Activated T-cell treated with anti-CD3 and anti-CD28 coated beads for 4 hours (primary cell): ENCODE measurements at places on chromosomes 5 and 9.
A peak's percentile ranks its signal among the peaks of the same experiment; 100 is the strongest.

DNA sequence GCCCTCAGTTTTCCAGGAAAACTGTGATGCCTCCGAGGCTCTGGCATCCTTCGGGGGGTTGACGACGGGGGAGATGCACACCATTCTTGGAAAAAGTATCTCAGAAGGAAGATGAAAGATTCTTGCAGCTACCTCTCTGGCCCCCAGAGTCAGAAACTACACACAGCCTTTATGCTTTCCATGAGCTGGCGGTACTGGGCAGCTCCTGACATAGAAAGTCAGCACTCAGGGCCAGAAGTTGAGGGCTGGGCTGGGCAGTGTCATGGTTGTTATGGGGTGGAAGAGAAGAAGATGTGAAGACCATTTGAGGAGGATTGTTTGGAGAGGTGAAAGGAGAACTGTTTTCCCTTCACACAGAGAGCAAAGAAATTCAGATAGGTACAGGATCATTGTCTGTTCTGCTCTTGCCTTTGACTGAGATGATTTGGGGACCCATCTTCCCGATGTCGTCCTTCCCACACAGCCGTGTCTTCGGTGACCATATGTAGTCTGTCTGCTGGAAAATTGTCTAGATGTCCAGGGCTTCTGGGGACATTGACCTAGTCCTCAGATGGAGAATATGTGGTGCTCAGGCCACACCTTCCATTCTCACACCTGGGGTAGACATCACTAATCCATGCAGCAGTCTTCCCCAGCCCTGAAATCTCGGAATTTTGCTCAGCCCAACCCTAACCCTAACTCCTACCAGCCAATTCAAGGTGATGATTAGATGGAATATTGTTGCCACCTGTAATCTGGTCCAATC, 237.1 kb downstream of the CACNA1B start:
- no peak for DNase-seq

DNA sequence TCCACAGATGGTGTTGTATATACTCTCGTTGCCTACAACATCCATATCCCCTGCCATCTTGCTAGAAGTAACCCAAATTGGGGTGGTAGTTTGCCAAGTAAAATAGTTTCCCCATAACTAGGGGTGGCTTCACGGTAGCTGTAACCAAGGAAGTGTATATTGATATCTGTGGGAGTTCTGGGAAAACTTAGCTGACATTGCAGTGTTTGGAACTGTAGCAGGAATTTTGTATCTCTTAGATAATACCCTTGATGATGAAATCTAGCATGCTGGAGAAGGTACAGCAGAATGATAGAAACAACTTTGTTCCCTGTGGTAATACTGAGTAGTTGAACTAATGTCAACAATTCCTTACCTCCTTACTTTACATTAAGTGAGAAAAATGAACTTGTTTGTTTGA, 29.8 kb downstream of the FBXL7 start:
- DNase-seq: no peak

DNA sequence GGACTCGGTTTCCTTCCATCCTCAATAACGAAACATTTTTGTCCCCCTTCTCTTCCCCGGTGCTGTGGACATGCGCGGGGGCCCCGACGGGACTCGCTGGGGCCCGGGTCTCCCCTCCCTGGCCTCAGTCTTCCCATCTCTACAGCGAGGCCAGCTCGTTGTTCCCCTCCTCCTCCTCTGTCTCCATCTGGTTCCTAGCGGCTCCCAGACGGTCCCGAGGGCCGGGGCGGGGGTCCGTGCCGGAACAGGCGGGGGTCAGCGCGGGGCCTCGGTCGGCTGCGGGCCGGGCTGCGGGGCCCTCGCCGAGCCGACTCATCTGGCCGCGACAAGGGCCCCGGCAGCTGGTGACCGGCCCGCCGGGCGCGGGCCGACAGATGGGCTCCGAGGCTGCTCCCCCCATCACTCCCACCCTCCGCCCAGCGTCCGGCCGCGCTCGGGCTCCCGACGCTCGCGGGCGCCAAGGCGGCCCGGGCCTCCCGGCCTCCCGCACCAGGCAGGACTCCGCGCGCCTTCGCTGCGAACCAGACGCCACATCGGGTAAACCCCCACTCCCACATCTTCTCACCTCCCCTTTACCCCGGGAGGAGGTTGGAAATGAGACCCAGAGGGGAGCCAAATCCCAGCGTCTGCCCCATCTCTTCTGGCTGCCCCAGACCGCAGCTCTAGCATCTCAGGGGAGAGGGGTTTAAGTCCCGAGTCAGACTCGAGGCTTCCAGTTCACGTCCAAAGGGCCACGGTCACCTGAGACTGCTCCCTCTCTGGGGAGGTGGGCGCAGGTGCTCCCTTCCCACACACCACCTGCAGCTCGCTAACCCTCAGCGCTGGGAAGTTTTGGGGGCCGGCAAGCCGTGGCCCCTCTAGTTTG, 8.1 kb downstream of the BARHL1 start:
- DNase-seq: no peak

GRCh38 chr9:7988644-7989280, 189.2 kb upstream of the DMAC1 start:
- DNase-seq: no peak

DNA sequence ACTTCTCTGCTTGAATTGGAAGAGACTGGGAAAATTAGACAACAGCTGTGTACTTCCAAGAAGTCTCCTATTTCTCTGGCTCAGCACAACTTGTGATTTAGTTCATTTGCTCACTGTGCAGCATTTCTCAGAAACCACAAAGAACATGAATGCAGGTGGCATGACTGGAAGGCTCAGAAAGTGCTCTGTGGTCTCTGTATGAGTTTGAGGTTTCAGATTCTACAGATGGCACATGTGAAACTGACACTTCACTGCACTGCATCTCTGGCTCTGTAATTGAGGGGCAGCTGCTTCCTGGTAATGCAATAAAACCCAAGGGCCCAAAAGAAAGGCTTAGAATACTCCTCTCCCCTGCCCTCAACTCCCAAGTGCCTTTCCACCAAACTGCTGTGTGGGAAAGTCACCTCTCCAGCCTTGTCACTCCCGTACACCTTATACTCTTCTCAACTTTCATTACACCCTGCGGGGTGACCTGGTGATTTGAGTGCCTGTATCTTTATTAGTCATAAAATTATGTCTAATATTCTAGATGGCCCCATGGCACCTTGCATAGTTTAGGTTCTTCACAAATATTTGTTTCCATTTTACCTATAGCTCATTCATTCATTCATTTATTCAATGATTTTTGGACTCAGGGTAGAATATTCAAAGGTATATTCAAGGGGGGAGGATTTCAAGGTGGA, 82.5 kb downstream of the ESM1 start:
- no peak for DNase-seq

DNA sequence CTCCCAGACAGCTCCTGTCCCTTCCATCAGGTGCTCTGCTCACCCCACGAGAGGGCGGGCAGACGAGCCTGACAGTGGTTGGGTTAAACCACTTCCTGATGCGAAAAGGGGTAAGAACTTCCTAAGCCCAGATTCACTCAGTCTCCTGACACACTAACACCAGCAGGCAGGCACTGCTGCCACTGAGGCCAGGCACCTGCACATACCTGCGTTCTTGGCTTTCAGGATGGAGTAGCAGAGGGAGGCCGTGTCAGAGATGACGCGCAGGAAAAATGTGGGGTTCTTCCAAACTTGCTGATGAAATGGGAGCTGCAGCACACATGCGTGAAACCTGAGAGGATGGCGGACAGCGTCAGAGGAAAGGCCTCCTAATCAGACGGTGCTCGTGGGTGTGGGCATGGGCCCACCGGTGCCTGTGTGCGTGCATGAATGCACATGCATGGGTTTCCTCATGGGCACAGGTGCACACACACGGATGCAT, 29.9 kb downstream of the SLC6A18 start:
- peak; percentile 11 for DNase-seq

DNA sequence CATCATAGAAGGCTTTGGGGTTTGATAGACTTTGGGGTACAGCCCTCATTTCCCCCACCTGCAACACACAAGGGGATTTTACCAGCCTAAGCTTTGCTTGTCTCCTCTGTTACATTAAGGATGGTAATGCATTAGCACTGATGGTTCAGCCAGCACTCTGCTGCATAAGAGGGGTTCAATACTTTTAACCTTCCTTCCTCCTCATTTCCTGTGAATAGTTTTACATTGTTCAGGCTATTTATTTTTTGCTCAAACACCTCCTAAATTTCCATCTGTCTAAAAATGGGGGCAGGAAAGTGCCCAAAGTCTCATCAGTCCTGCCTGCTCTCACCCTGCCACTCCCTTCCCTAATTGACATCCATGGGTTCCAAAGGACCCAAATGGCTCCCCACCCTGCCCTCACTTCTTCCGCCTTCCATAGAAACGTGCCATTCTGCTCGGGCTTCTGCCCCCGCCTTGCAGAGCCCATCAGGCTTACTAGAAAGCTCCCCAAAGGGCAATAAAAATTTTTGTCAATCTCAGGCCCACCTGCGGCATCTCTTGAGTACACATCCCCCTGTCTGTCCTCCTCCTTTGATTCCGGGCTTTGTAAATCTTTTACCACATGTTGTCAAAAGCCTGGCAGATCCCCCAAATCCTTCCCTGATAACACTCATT, 239.5 kb upstream of the SLC24A2 start:
- DNase-seq: no peak

DNA sequence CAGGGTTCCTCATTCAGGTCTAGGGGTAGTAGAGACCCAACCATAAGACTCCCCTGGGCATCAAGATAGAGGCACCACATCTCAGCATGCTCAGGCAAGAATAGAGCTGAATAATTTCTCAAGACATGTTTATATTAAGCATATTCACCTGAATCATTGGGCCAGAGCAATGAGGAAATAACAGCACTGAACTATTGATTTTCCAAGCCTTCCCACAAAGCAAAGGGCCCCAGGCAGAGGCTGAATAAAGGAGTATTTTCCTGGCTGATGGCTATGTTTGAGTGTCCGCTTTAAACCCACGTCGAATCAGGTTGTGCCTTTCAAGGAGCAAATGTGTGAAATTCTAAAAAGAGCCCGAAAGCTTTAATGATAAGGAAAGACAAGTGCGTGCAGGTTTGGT, 129.2 kb downstream of the HSD17B3 start:
- no peak for DNase-seq

GRCh38 chr5:6480133-6481051, 31.7 kb downstream of the UBE2QL1 start:
- no peak for DNase-seq

GRCh38 chr5:21391506-21391905, 1403.5 kb upstream of the CDH18 start:
- DNase-seq: no peak

- DNase-seq: no peak
Observed at GRCh38 chr9:96620832-96621269, 1.2 kb upstream of the CDC14B start.

DNA sequence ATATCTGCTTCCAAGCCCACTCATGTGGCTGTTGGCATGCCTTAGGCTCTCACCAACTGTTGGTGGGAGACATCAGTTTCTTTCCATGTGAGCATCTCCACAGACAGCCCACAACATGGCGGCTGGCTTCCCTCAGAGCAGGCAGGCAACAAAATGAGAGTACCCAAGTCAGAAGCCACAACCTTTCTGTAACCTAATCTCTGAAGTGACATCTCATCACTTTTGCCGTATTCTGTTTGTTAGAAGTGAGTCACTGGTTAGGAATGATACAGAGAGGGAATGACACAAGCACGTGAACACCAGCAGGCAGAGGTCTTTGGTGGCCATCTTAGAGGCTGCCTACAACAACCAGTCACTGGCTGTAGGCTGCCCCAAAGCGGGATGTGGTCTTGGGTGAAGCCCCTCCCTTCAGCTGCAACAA, 88.6 kb upstream of the RASGRF2 start:
- no peak for DNase-seq

- DNase-seq: peak; percentile 65
Observed at GRCh38 chr9:93064392-93065134, 6.1 kb downstream of the SUSD3 start.

DNA sequence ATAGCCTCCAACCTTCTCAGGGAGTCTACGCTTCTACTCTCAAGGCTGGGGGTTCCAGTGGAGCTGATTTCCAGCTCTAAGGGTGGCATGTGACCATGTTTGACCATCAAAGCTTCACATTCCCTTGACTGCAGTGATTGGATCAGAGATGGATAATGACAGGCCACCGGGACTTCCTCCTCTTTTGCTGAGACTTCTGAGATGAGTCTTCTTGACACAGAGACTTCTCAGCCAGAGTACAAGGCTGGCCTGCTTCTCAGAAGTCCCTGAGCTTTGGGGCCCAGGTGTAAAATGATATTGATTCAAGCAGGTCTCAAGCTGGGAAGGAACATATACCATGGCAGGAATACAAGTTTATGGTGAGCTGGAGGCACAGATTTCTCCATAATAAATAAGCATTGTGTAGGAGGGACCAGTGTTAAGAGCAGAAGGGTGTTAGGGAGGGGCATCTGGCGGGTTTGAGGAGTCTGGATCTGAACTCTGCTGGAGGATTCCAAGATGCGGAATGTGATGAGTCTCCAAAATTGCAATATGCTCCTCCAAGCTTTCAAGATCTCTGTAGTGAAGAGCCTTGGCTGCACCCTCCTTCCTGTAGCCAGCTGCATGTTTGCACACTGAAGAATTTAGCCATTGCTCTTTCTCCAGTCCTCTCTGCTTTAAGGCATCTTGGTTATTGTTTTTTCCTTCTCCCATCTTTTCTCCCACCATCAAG, 41.7 kb upstream of the HSD17B4 start:
- no peak for DNase-seq

GRCh38 chr5:124452412-124452811, 294.0 kb downstream of the ZNF608 start:
- no peak for DNase-seq

- no peak for DNase-seq
Observed at GRCh38 chr5:77016962-77017361, 13.2 kb upstream of the AGGF1 start.

DNA sequence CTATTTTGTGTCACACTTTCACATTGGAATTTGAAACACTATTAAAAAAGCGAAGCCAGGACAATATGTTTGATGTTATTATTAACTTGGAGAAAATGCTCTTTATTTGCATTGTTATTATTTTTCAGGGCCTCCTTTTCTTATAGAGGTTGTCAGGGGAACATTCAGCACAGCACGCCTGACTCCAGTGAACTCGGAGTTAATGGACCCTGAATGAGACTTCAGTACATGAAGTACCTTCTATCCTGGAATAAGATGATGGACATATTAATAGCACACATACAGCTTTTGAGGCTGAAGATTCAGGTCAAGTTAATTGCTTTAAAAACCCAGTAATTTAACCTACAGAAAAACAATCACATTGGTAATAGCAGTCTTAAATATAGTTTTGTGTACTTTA, 652.9 kb downstream of the SEMA5A start:
- DNase-seq: no peak

DNA sequence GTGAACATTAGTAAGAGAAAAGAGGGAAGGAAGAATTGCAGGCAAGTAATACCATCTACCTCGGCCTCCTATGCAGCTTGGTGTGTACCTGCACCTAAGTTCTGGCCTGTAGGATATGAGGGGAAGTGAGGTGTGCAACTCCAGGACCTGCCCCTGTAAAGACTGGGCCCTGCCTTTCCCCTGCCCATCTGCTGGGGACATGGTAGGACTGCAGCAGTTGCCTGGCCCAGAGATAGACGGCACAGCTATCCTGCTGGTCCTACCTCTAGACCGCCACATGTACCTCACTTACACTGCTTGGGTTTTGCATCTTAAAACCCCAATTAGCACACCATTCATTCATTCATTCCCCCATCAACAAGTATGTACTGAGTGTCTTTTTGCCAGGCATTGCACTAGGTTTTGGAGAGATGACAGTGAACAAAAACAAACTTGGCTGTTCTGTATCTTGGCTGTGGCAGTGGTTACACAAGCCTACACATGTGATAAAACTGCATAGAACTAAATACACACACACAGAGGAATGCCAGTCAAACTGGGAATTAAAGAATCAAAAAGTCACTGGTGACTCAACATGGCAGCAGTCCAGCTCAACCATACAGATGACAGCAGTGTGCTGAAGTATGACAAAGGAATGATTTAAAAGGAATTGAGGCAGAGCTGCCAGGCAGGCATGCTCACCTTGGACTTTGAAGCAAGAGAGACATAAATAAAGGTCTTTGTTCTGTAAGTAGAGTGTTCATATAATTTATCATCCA, 23.3 kb upstream of the MGAT1 start:
- no peak for DNase-seq
